ENCODE measurements at places on chromosomes 16 and 17.

DNA sequence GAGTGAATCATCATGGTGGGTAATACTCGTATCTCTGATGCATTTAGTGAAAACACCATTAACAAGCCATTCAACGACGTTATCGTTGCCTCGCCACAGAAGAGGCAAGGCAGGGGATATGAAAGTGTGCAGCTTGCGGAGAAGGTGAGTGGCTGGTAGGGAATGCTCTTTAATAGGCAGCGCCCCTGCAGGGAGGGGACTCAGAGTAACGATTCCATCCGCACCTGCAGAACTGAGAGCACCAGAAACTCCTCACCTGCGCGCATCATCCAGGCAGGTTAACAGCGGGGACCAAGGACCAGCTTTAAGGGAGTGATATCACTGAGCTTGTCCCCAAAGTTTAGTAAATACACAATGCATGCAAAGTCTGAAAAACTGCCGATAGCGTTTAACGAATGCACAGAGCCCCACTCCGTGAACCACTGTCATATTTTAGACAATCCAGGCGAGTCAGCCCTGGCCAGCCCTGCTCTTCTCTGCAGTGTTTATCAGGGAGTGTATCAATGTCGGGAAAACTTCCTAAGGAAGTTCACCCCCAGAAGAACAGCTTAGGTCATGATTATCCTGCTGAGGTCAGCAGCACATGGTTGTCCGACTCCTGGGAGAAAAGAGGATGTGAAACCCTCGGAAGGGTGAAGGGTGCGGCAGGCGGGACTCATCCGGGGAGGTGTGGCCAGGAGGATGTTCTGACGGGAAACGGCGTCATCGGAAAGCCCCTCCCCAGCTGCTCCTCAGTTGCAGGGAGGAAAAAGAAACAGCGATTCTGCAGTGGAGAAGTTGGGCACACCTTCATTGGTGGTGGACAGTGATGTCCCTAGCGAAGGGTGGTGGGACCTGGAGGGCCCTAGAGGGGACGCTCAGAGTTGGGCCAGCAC is 68.5 kb upstream of the DNAH17 start:
- DNase-seq, result peak; percentile 13

GRCh38 chr16:84756830-84757229 is 57.0 kb downstream of the USP10 start:
- no peak for DNase-seq

- no peak for DNase-seq
These were observed 29.5 kb downstream of the MPRIP start for GRCh38 chr17:17071531-17072360.

- no peak for DNase-seq
These were observed 50.0 kb downstream of the CYB5B start for GRCh38 chr16:69474408-69474807.

DNA sequence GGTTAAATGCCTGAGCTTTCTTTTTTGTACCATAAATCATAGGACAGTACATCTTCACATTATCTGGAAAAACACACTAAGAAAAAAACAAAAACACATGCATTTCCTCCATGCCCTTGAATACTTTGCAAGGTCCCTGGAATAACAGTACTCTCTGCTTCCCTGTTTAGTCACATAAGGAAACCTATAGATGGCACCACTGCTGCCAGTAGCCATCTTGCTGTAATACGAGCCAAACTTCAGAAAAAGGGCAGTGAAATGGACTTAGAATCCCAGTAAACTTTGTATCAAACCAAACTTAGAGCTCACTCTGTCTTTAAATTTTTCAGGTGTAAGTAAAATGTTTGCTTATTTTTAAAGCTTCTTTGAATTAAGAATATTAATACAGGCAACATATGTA is 435.5 kb downstream of the KCNJ2 start:
- DNase-seq, result no peak

DNA sequence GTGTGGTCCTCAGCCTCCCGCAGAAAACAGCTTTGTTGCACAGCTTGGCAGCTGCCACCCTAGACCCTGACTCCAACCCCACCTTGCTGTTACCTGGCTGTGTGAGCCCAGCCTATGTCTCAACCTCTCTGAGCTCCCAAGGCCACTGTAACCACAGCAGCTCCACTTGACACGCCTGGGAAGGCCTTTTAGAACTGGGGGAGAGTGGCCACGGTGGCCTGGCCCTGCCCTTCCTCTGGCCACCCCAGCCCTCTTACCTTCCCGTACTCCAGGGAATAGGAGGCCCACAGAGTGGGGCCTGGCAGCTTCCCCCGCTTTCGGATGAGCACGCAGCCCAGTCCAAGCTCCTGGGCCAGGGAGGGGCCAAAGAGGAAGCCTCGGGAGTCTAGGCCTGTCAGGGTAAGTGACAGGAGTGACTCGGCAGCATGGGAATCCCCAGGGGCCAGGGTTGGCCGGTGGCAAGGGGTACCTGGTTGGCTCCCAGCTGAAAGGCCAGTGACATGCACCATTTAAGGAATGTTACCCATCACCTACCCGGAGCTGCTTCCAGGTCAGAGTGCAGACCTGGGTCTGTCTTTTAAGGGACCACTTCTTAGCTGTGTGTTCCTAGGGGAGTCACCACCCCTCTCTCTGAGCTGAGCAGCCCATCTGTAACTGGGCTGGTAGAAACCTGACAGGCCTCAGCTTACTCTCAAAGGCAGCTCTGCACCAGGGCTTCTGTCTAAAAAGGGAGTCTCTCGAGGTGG is 1.4 kb downstream of the APRT start:
- no peak for DNase-seq

- DNase-seq, result no peak
These were observed 737 bp downstream of the NUDT16L1 start for GRCh38 chr16:4693956-4694641.

Data from amygdala (tissue), 56 donors.